HFFc6 (cell line): ENCODE measurements at places on chromosomes 2 and 18.

DNA sequence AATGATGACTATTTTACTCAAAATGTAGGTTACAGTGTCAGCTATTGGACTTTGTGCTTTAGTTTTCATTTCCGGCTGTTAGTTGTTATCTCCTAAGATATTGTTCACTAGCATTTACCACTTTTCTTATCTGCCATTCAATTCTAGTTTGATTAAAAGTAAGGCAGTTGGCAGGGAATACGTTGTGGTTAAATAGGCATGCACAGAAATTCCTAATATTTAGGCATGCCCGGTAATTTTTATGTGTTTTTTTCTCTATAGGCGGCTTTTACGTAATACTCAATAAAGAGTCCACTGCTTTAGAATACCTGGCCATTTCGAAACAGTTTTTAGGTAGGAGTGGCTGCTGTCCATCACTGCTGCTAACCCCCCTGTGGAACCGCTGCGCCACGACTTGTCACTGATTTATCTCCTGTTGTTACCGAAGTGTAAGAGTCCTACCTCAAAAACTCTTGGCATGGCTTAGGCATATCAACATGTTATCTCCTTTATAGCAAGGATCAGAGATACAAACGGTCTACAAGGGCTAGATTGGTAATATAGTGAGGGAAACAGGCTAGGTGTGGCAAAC, 39.5 kb downstream of the BABAM2 start:
- no peak for DNase-seq
- peak overlapping the region; percentile 15; the same call in 1 of the 2 replicates for H3K27ac ChIP-seq
- peaks cover 19% of the 10 kb centered on the region for H3K36me3 ChIP-seq
- H3K4me3 ChIP-seq, result 0 out of 2 replicates have a peak overlapping the region, but pooled peaks have one; percentile 6
- no peaks in the 10 kb centered on the region for H3K27me3 ChIP-seq
- peaks cover 37% of the 10 kb centered on the region for H3K4me1 ChIP-seq

GRCh38 chr2:86223140-86223926, 24.1 kb downstream of the MRPL35 start:
- no peaks in the 10 kb centered on the region for H3K27me3 ChIP-seq
- peak overlapping the region; percentile 52 for H3K4me3 ChIP-seq
- DNase-seq, result peak; percentile 82
- no peaks in the 10 kb centered on the region for H3K36me3 ChIP-seq
- H3K27ac ChIP-seq, result peak overlapping the region; percentile 72

DNA sequence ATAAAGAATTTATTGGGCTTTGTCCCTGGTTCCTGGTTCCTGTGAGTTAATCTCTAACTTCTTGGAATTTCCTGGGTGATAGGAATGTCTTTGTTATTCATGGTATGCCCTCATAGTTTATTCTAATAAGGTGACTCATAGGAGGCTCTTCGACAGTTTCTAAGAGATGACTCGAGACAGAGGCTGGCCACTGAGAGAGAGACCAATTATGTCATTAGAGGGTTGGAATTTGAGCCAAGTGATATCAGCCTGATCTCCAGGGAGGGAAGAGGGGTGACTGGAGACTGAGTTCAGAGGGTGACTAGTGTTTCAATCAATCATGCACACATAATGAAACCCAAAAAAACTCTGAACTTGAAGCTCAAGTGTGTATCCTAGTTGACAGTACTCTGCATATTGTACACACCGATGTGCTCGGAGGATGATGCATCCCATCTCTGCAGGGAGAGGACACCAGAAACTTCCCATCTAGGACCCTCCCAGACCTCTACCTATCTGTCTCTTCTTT, 185.7 kb downstream of the MTCL1 start:
- H3K4me1 ChIP-seq, result peaks cover 70% of the 10 kb centered on the region
- H3K4me3 ChIP-seq, result peak overlapping the region; percentile 57
- peak overlapping the region; percentile 82 for H3K27ac ChIP-seq
- H3K27me3 ChIP-seq, result 0 out of 2 replicates have a peak, but pooled peaks cover 2% of the 10 kb centered on the region
- peak; percentile 97 for DNase-seq
- H3K36me3 ChIP-seq, result peaks cover 31% of the 10 kb centered on the region

DNA sequence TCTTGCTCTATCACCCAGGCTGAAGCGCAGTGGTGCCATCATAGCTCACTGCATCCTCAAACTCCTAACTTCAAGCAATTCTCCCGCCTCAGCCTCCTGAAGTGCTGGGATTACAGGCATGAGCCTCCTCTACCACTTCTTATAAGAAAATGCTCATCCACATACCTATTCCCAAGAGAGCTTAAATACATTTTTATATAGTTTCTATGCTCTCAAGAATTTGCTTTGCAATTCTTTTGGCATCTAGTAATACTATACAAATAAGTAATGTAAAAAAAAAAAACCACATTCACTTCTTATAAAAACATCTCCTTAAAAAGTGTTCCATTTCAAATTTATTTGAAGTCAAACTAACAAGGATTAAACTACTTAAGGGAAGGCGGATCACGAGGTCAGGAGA, 197.3 kb downstream of the DNAH7 start:
- H3K36me3 ChIP-seq, result no peaks in the 10 kb centered on the region
- H3K27ac ChIP-seq, result no peak overlapping the region
- no peaks in the 10 kb centered on the region for H3K4me1 ChIP-seq
- H3K4me3 ChIP-seq, result no peak overlapping the region
- DNase-seq, result no peak

DNA sequence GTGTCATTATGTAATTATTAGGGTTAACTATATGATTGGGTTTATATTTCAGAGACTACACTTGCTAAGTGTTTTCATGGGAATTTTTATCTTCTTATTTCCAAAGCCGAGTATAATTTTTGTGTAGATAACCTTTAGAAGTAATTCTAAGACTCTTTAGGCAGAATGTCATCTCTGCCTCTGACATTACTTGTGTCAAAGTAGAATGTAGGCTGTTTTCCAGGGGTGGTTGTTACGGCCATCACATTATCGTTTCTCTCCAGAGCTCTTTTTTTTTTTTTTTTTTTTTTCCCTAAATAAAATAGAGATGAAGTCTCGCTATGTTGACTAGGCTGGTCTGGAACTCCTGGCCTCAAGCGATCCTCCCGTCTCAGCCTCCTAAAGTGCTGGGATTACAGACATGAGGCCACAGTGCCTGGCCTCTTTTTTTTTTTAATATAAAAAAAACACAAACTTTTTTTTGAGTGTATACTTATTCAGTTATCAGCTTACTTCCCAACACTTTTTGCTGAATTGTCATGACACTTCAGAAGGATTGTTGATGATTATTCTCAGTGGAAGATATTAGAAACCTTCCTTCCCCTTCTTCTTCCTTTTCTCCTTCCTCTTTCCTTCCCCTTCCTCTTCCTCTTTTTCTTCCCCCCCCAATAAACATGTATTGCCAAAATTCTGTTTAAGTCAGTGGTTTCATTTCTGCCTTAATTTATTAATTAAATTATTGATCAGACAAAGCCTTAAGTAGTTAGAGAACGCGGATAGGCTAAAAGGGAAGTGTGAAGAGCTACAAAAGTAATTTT, 2.3 kb downstream of the PIKFYVE start:
- peaks cover 7% of the 10 kb centered on the region for H3K36me3 ChIP-seq
- peak overlapping the region; percentile 70 for H3K27ac ChIP-seq

DNA sequence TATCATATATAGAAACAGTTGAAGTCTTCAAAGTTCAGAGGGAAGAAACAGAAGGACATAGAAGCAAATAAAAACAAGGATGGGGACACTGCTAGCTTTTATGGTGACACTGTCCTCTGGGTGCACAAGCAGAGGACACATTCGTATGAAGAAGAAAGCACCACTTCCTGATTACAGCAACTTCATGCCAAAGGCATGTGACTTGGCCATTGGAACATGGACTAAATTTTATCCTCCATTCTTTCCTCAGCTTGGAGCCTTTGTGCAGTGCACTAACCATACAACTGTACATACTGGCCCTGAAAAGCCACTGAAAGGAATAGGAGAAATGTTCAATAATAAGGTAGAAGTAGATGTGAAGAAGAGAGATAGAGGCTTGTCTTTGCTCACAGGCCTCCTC, 223.3 kb downstream of the MTX2 start:
- H3K27me3 ChIP-seq, result no peaks in the 10 kb centered on the region; the same call in none of the 2 replicates
- peaks cover 38% of the 10 kb centered on the region for H3K4me1 ChIP-seq
- H3K36me3 ChIP-seq, result no peaks in the 10 kb centered on the region
- H3K27ac ChIP-seq, result no peak overlapping the region
- H3K4me3 ChIP-seq, result no peak overlapping the region

DNA sequence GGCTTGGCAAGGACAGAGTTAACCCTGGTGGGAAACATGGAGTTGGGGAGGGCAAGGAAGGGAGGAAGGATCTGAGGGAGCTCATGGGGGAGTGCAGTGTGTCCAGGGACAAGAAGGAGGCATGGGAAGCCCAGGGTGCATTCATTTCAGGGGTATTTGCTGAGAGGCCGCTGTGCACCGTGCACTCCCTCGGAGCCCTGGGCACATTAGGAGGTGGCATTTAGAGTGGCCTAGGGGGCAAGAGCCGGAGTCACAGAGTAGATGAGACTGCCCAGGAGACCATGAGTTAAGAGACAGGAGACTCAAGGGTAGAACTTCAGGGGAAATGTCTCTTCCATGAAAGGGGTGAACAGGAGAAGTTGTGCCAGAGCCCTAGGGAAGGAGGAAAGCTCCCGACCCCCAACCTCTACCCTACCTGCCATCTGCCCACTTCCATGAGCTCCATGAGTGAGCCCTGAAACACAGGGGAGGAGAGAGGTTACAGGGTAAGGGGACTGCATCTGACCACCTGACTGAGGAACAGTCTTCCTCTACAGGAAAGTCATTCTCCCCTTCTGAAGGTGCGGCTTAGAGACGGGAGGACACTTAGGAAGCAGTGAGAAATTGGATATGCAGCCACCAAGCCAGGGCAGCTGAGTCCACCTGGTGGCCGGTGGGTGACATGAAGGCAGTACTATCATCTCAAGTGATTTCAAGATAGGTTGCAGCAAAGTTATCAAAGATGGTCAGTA, 58.5 kb upstream of the COPS8 start:
- no peak overlapping the region for H3K27ac ChIP-seq
- H3K4me3 ChIP-seq, result no peak overlapping the region
- no peaks in the 10 kb centered on the region for H3K4me1 ChIP-seq
- DNase-seq, result peak; percentile 66

DNA sequence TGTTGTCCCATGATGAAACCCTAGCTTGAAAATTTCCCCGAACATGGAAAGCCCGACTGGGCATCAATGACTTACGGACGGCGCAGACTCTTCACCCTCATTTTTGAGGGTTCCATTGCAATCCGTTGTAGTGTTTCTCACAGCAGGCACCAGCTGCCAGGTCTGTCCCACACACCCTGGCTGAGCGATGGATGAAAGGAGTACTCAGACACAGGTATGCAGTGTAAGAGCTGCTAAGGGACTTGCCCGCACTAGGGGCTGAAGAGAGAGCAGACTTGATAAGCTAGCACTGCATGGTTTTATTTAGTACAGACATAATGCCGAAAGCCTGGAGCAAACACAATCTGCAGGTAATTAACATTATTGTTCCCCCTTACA, 15.8 kb downstream of the DYNAP start:
- H3K27ac ChIP-seq, result no peak overlapping the region
- peaks cover 12% of the 10 kb centered on the region for H3K4me1 ChIP-seq
- H3K36me3 ChIP-seq, result no peaks in the 10 kb centered on the region
- DNase-seq, result no peak
